AG04450 (cell line): ENCODE measurements at places on chromosomes 13 and 19.

- no peak for DNase-seq
Measured at GRCh38 chr13:98584668-98585397, 7.9 kb upstream of the STK24 start.

DNA sequence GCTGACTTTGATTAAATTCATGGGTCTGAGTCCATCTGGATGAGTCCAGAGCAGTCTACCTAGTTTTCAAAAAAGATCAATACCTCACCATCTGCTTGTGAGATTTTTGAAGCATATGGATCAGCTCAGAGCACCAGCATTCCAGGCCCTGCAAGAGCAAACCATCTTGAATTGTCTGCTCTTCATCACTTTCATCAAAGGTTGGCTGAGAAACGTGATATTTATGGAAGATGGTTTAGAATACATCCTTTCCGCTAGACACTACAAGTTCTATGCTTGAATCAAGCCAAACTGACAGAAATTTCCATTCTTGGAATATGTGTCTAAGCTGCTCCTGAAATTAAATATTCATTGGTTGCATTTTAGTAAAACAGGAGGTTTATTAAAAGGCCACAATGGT lies 190.3 kb downstream of the KCNRG start:
- no peak for DNase-seq

DNA sequence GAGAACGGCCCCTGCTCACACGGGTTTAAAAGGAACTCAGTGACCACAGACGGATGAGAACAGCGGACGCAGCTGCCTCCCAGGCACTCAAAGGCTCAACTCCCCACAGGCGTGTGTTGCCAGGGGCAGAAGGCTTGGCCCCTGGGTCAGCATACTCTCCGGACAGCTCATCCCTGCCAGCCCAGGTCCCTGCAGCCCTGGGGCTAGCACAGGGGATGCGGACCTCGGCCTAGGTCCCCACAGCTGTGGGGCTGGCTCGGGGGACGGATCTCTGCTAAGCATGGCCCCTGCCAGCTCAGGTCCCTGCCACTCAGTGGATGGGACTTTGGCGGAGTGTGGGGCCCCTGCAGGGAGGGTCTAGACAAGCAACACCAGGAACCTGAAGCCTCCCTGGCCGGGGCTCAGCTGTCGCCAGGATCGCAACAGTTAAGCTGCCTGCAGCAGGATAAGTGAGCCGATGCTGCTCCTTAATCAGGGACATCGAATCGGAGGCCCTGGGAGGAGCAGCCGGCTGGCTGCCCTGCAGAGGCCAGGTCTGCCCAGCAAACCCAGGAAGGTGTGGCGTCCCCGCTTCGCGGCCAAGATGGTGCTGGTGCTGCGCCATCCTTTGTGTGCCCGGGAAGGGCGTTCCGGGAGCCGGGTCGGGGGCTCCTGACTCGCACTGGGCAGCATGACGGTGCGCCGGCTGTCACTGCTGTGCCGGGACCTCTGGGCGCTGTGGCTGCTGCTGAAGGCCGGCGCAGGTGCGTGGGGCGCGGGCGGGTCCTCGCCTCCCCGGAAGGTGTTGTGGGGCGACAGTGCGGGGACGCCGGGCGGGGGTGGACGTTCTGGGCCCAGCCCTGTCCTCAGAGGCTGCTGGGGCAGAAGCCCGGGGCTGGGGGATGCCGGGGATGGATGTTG lies 32.5 kb downstream of the MCF2L start:
- no peak for DNase-seq

- no peak for DNase-seq
Measured at GRCh38 chr13:45933203-45933908, 81.8 kb upstream of the SIAH3 start.

GRCh38 chr19:2013683-2013961 lies 1.9 kb downstream of the BTBD2 start:
- no peak for DNase-seq

GRCh38 chr13:48542138-48542537 lies 9.3 kb upstream of the RCBTB2 start:
- DNase-seq = no peak

GRCh38 chr13:40598569-40598968 lies 67.9 kb downstream of the FOXO1 start:
- no peak for DNase-seq

DNA sequence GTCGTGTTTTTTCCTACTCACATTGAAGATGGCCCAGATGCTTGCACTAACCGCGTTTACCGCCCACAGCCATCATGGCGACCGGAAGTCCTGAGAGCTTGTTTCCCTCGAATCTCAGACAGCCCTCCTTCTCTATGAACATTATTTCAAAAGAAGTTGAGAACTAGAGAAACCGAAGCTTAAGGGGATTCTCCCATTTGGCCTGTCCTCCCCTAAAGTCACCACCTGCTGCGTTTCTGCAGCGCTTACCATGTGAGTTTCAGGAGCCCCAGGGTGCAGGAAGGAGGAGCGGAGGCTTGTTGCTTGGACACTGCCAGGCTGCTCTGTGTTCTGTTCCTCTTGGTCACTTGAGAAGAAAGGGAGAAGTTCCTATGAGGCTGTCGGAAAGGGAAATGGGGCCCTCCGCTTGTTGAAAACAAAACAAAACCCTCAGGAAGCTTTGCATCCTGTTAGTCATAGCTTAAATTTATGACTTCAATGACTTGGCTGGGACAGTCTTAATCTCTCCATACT lies 6.2 kb downstream of the CARD8 start:
- DNase-seq = no peak

GRCh38 chr19:35090506-35091214 lies 25.0 kb upstream of the FXYD3 start:
- no peak for DNase-seq

DNA sequence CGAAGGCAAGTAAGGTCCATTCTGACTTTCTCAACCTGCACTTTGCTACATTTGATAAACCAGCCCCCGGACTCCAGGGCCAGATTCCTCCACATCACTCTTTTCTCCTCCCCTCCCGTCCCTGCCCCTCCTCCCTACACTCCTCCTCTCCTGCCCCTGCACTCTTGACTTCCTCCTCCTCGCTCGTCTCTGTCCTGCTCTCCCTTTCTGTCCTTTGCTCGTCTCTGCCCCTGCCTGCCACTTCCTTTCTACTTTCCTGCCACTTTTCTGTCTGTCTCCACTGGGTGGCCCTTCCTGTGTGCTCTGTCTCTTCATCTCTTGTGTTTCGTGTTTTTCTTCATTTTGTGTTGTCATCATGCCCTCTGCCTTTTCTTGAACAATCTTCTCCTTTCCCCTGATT lies 7.0 kb downstream of the U2AF2 start:
- DNase-seq = no peak

- DNase-seq = no peak
Measured at GRCh38 chr13:105814902-105815250, 720.6 kb downstream of the EFNB2 start.

GRCh38 chr13:94712812-94713560 lies 641 bp upstream of the SOX21 start:
- no peak for DNase-seq

GRCh38 chr19:13959962-13960862 lies 7.9 kb downstream of the DCAF15 start:
- DNase-seq = no peak

- no peak for DNase-seq
Measured at GRCh38 chr19:45779231-45780145, 2.8 kb downstream of the DMPK start.

DNA sequence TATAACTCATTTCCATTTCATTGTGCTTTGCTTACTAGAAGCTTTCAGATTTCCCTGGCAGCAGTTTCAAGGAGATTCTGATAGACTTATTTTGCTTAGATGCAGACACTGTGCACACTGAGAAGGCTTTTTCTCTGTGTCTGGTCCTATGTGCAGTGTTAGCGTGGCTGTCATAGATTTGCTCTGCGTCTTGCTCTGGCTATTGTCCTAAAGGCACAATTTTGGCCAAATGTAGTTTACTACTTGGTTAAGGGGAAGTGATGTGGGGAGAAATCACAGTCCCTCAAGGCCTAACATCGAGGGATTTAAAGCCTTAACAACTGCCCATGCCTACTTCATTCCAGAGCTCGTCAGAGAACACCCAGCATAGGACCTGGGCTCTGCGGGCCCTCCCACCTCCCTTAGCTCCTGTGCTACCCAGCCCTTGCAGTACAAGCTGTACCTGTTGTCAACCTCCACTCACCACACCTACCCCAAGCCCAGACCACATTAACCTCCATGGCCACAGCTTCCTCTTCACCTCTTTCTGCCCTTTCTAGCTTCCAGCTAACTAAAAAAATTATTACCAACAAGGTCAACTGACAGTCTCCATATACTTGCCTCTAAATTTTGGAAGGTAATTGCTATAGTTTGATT lies 38.9 kb upstream of the KATNAL1 start:
- DNase-seq = no peak

DNA sequence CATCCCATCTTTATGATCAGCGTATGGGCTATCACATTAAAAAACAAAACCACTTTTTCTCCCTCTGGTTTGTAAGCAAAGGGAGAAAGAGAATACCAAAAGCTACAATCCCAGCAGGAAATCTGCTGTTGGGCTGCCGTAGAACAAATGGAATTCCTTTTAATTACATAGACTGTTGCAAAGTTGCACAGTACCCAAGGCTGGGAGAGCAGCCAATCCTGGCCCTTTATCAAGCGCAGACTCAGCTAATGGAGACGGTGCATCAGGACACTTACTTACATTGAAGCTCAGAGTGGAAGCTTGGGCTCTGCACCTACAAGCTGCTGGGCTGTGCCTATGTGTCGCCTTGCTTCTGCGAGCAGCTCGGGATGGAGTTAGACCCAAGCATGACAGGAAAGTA lies 15.2 kb downstream of the CCNA1 start:
- no peak for DNase-seq

DNA sequence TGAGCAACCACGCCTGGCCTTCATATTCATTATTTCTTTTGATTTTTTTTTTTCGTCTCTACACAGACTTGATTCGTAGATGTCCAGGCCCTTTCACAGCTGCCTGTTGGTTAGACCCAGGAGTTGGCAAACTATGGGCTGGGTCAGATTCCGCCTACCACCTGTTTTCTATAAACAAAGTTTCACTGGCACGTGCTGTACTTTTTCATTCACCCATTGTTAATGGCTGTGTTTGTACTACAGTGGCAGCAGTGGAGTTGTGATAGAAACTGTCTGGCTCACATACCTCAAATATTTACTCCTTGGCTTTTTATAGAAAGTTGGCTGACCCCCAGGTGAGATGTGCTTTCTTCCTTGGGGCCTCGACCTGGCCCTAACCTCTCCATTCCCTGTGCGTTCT lies 72.9 kb upstream of the TEX29 start:
- no peak for DNase-seq

DNA sequence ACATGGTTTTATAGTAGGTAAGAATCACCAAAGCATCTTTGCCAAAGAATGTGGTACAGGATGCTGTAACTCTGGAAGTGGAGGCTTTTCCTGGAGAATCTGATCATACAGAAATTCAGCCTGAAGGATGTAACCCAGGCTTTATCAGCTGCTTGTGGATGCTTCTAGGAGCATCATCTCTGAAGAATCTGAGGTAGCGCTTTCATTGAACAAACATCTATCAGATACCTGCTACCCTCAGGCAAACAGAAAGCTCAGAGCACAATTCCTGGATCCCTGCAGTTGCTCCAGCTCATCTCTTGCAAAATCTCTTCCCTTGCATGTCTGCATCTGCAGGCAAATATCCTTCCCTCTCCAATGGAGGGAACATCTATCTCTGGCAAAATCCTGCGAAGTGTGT lies 9.3 kb downstream of the FAM124A start:
- DNase-seq = no peak

GRCh38 chr19:45249261-45250033 lies 1.6 kb upstream of the MARK4 start:
- no peak for DNase-seq

- DNase-seq = peak; percentile 67
Measured at GRCh38 chr13:92842145-92842544, 384.5 kb upstream of the GPC6 start.

GRCh38 chr19:21474671-21475181 lies 30.7 kb upstream of the ZNF429 start:
- DNase-seq = peak; percentile 2

GRCh38 chr13:20860844-20861243 lies 41.7 kb downstream of the XPO4 start:
- DNase-seq = no peak

- DNase-seq = no peak
Measured at GRCh38 chr13:73572824-73573223, 514.0 kb downstream of the KLF5 start.

DNA sequence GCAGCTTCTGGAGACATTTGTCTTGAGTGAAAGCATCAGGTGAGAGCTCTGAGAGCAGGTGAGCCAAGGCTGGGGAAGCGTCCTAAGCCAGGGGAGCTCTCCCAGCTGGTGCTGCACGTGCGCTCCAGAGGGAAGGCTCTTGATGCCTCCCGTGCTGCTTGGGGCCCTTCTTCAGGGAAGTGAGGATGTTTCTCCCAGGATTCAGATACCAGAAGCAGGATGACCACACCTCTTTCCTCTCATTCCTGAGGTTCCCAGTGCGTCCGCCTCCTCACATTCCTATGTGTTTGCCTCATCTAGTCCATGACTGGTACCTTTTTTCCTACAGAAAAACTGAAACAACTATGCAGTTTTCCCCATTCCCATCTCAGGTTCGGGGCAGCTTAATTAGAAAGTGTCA lies 231.0 kb upstream of the IRS2 start:
- DNase-seq = peak; percentile 82

- DNase-seq = no peak
Measured at GRCh38 chr13:98652721-98653462, 76.0 kb upstream of the STK24 start.

DNA sequence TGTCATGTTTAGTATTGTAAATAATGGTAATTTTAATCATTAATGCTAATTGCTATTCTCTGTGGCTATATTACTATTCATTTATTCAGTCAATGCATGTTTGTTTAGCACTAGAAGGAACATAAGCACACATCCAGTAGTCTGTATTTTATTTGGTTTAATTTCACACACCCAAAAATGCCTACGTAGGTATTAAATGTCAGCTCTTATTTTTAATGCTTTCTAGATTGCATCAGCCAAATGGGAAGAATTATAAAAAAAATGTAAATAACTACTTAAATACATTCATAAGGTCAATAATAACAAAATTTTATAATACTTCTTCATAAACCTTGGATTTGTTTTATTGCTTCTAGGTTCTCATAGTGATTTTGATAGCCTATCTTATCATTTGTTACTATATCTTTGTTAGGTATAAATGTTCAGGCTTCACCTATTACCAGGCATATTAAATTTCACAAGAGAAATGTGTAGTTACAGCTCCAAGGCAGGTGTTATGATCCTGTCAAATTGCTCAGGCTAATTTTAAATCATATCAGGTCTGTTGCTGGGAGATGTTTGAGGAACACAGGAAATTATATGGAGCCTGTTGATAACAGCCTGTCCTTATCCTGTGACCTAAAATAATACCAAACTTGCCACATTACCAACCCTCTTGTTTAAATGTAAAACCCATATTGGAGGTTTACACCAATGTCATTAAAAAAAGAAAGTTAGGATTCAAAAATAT lies 34.4 kb downstream of the ITGBL1 start:
- no peak for DNase-seq

GRCh38 chr13:19592657-19593180 lies 31.4 kb upstream of the TPTE2 start:
- no peak for DNase-seq

- DNase-seq = peak; percentile 18
Measured at GRCh38 chr13:23081220-23081619, 99.6 kb upstream of the SGCG start.
